Naive thymus-derived CD8-positive, alpha-beta T cell (primary cell): ENCODE measurements at places on chromosomes 6 and 20.
A peak's percentile ranks its signal among the peaks of the same experiment; 100 is the strongest.

- DNase-seq, result no peak
Measured at GRCh38 chr20:57417051-57417689, 26.0 kb downstream of the RBM38 start.

DNA sequence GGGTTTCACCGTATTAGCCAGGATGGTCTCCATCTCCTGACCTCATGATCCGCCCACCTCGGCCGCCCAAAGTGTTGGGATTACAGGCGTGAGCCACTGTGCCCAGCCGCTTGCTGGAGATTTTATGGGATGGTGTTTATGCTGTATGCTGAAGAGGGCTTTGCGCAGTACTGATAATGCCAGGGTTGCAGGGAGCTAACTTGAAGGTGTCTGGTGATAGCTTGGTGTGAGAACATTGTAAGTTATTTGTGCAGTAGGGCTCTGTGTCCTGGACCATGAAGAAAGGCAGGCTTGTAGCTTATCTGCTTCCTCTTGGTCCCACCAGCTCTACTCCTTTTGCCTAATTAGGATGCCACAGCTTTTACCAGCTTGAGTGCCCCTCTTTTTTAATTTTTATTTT is 157.0 kb upstream of the DTNBP1 start:
- DNase-seq, result no peak

- DNase-seq, result no peak
Measured at GRCh38 chr6:35454391-35455110, 2.4 kb downstream of the FANCE start.

DNA sequence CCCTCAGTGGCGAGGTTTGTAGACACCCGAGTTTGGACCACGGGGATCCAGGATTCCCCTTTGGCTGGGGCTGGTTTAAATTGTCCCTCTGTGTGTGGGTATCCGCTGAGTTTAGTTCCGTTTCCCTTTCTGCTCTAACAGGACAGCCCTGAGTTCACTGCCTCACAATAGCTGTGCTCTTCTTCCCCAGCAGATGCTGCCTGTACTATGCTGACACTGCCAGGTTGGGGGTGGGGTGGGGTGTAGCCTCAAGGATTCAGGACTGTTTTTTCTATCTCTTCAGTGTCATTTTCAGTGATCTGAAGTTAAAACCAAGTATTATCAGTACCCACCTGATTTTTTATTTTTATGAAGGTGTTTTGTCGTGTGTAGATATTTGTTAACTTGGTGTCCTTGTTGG is 655.0 kb downstream of the COL12A1 start:
- no peak for DNase-seq

- no peak for DNase-seq
Measured at GRCh38 chr20:24870881-24871280, 78.2 kb upstream of the CST7 start.

- no peak for DNase-seq
Measured at GRCh38 chr6:65786815-65787214, 79.8 kb upstream of the EYS start.

GRCh38 chr6:35786810-35787209 is 6.0 kb downstream of the CLPSL1 start:
- DNase-seq, result no peak

GRCh38 chr20:11324990-11325389 is 592.7 kb upstream of the BTBD3 start:
- no peak for DNase-seq

DNA sequence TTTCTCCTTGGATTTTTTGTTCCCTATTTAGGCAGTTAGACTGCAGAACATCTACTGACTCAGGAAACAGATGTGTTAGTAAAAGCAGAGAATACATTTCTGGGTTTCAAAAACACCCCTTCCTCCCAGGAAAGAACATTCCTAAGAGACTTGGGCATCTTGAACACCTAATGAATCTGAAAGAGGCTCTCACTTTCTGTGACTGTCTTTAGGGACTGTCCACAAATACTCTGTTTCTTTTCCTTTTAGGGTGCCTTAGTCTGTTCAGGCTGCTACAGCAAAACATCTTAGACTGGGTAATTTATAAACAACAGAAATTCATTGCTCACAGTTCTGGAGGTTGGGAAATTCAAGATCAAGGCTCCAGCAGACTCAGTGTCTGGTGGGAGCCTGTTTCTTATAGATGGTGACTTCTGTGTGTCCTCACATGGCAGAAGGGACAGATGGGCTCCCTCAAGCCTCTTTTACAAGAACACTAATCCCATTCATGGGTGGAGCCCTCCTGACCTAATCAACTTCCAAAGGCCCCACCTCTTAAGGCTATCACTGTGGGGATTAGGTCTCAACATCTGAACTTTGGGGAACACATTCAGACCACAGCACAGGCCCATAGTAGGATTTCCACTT is 19.4 kb upstream of the CCN5 start:
- DNase-seq, result no peak

DNA sequence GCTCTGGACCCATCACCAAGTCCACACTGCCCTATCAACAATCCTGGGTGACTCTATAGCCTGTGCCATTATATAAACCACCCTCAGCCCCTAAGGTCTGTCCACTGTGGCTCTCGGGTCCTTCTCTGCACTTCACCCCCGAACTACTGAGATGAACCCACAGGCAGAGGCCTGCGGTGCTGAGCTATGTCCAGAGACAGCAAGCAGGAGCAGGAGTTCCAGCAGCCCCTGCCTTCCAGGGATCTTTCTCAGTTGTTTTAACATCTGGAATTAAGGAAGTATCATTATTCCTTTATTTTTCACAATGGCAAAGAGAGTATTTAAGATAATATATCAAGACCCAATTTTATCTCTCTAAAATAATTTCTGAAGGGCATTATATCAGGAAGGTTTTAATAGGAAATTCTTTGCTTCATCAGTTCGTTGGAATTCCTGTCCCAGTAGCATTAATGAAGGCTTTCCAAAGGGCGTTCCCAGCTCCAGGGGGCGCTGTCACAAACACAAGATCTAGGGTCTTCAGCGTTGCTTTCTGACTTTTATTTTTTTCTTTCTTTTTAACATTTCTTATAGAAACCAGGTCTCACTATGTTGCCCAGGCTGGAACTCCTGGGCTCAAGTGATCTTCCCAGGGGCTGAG is 27.3 kb downstream of the RRBP1 start:
- DNase-seq, result no peak

- no peak for DNase-seq
Measured at GRCh38 chr20:10795286-10796026, 121.7 kb upstream of the JAG1 start.

DNA sequence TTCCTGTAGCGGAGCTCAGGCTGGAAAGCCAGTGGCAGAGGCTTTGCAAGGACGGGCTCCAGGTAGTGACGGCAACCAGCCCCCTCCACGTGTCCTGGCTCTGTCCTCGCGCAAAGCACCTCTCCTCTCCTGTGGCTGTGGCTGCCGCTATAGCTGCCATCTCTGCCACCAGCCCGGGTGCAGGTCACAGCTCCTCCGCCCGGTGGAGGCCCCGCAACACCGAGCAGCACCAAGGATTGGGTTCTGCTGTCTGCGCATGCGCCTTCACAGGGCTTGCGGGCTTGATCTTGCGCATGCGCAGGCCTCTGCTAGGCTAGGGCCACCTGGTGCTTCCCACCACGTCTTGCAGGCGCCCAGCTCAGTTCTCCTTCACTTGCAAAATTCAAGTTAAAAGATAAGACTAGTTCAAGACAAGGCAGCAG is 625.4 kb downstream of the QKI start:
- peak; percentile 9 for DNase-seq

DNA sequence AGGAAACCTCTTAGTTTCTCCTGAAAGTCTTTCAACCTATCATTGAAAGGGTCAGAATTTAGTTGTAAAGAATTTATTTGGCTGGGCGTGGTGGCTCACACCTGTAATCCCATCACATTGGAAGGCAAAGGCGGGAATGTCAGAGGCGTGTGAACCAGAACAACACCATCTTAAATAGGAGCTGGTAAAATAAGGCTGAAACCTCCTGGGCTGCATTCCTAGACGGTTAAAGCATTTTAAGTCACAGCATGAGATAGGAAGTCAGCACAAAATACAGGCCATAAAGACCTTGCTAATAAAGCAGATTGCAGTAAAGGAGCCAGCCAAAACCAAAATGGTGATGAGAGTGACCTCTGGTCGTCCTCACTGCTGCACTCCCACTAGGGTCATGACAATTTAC is 29.6 kb downstream of the OR2B2 start:
- no peak for DNase-seq

GRCh38 chr6:37004044-37004980 is 1.1 kb upstream of the FGD2 start:
- no peak for DNase-seq

- no peak for DNase-seq
Measured at GRCh38 chr6:165231581-165232561, 77.5 kb downstream of the C6orf118 start.

DNA sequence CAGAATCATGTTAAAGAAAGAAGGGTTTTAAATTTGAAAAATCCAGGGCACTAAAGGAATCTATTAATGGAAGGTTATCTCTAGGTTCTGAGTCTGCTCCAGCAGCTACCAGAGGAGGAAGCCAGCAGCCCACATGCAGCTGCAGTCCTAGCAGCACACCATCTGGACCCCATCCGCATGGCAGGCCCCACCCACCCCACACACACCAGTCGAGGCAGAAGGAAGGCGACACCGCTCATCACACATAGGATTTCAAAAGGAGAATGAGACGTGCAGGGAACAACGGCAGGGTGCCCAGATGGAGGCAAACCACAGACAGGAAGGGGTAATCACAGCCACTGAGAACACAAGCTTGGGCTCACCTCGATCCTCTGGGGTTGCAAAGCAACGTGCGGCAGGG is 78.9 kb downstream of the GINS1 start:
- DNase-seq, result no peak
